ENCODE measurements at places on chromosomes 7 and 10.

GRCh38 chr7:26507108-26507987, 215.7 kb downstream of the SNX10 start:
- no peak for DNase-seq

GRCh38 chr7:133827707-133828623, 299.2 kb upstream of the LRGUK start:
- DNase-seq: no peak

DNA sequence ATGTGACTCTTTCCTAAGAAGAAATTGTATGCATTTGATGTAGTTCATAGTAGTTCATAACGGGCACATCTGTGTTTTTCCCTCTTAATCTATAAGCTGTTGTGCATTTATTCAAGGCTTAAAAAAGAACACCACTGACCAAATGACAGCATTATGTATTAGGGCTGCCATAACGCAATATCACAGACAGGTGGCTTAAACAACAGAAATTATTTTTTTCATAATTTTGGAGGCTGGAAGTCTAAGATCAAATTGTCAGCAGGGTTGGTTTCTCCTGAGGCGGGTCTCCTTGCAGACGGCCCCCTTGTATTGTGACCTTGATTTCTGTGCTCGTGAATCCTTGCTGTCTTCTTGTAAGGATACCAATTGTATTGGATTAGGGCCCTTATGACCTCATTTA, 627 bp upstream of the SSMEM1 start:
- DNase-seq: no peak

DNA sequence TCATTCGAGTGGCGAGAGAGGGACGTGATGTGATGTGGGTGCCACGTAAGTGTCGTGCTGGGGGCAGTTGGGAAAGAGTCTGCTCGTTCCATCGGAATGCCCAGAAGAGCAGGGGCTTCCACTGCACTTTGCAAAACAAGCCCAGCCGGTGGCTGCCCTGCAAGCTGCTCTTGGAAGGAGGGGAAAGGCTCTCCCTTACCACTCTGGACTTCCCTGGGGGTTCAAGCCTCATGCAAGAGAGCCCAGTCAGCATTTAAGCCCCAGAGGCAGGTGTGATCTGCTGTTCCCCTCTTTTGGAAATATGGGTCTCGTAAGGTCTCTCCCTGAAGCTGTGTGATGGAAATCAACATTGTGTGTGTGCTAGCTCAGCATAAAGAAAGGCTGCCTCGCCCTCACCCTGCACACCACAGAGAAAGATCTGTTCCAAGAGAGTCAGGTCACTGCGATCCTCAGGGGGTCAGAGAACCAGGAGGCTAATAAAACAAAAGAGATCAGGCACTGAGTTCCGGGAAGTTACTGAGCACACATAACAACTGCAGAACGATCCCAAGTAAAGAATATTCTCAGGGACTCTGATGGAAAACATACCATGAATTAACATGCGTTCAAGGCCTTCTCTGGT, 212.5 kb downstream of the ADAM12 start:
- DNase-seq: no peak

GRCh38 chr7:158344706-158345300, 242.8 kb downstream of the PTPRN2 start:
- DNase-seq: no peak

- no peak for DNase-seq
Observed at GRCh38 chr7:27941522-27941921, 201.6 kb downstream of the TAX1BP1 start.

- DNase-seq: no peak
Observed at GRCh38 chr10:966466-967235, 21.6 kb upstream of the GTPBP4 start.

- no peak for DNase-seq
Observed at GRCh38 chr10:54530299-54530698, 270.7 kb downstream of the PCDH15 start.

DNA sequence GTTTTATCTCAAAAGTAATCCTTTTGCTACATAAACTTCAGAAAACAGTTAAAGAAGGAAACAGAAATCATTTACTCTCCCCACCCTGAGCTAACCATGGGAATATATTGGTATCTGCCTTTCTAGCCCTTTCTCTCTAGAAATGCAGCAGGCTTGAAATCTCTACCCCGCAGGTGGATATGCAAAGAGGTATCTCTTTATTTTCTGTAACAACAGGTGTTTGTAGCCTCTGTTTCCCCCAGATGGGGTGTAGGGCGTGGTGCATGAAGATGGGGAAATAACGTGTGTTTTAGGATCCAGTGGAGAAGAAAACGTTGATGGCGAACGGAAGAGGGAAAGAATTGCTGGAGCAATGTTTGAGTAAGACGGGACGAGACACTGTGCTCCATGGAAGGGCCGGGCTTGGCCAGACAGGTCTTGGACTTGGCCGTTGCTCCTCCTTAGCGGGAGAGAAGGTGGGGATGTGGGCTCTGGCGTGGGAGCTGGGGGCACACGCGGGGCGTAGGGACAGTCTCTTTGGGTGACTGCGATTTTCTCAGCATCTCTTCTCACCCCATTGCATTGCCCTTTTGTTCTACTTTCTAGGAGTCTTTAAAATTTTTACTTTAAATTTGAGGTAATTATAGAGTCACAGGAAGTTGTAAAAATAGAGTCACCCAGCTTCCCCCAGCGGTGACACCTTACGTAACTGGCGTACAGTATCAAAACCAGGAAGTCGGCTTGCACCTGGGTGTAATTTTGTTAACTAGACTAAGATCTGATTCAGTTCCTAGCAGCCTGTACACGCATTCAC, 82.9 kb downstream of the ELFN1 start:
- no peak for DNase-seq

DNA sequence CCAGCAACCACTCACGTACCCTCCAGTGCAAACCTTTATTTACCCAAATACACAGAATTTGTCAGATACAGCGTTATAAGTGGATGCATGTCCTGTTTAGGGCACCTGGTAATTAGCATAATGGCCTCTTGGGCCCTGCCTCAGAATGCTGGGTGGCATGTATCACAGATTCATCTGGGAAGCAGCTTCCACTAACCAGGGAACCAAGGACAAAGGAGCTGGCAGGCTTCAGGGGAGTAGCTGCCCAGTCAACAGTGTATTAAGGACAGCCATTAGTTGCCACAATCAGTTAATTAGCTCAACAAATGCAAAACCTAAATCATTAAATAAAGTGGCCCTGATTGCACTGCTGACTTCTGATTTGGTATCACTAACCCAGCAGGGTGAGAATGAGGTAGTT, 105.7 kb downstream of the RAPGEF5 start:
- DNase-seq: no peak

DNA sequence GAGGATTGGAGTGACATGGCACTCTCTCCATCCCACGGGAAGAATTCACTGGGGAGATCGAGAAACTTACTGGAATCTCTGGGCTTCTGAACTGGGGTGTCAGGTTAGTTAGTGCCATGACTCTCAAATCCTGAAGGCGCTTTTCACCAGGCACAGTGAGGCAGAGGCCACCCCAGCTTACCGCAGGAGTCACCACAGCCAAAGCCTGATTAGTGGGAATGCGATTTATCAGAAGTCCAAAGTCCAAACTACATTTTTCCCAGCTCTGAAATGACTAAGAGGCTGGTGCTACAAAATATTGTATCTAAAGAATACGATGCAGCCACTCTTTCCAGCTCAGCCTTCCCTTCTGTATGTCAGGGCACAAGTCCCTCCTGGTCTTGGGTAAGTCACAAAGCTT, 334.8 kb upstream of the SHH start:
- no peak for DNase-seq

- no peak for DNase-seq
Observed at GRCh38 chr7:47472444-47473157, 109.3 kb downstream of the TNS3 start.

GRCh38 chr10:85787393-85787792, 579.2 kb downstream of the GRID1 start:
- no peak for DNase-seq

- no peak for DNase-seq
Observed at GRCh38 chr10:76632767-76633051, 1004.9 kb downstream of the KCNMA1 start.

DNA sequence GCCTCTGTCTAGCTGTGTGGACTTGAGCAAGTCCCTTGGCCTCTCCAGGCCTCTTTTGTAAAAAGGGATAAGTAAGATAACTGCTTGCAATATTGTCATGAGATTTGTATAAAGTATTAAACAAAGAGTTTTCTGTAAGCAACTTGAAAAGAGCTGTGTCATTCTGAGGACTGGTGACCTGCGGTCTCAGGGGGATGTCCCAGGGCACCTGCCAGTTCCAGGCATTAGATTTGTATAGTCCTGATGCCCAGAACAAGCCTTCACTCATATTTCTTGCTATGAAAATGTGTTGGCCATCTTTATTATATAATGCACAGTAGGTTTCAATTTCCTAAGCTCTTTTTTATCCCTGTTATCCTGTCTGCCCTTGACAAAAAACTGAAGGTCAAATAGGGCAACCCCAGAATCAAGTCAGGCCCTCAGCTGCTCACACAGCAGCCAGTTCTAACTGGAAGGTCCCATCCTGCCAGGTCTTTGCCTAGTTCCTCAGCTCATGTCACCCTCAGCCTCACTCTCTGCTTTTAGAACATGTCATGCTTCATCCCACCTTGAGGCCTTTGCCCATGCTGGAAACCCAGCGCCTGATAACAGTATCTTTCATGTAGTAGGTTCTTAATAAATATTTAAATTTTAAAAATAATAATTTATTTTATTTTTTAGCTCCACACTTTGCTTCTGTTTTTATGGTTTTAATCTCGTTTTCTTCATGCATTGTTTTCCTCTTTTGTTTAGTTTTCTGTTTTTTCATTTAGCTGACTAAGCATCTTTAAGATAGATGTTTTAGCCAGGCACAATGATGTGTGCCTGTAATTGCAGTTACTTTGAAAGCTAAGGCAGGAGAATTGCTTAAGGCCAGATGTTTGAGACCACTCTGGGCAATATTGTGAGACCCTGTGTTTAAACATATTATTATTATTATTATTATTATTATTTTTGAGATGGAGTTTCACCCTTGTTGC, 87.5 kb upstream of the ZNF92 start:
- no peak for DNase-seq

GRCh38 chr10:72186258-72186981, 29.4 kb upstream of the ANAPC16 start:
- DNase-seq: no peak

DNA sequence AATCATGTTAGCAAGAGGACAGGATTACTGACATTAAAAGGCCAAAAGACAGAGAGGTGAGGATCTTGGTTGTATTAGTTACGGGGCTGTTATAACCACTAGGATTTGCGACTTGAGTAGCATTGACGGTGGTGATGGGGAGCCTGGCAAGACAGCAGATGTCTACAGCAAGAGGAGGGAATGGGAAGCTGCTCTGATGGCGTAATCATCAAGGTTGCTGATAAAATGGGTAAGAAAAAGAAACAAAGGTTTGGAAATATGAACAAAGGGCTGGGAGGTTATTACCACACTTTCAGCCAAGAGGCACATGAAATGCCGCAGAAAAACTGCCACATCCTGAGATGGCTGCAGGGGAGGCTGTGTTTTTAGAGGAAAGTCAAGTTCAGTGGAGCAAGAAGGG, 33.9 kb downstream of the TMEM229A start:
- no peak for DNase-seq

GRCh38 chr10:67837541-67838314, at the start of gene DNAJC12:
DNAJC12 (minus strand) TSS chr10:67838188; CDS start chr10:67838011, 177 bp downstream.
- DNase-seq: no peak

- DNase-seq: no peak
Observed at GRCh38 chr7:115724400-115725056, 306.0 kb downstream of the TFEC start.

- no peak for DNase-seq
Observed at GRCh38 chr7:76507723-76508406, 2.5 kb upstream of the UPK3B start.

DNA sequence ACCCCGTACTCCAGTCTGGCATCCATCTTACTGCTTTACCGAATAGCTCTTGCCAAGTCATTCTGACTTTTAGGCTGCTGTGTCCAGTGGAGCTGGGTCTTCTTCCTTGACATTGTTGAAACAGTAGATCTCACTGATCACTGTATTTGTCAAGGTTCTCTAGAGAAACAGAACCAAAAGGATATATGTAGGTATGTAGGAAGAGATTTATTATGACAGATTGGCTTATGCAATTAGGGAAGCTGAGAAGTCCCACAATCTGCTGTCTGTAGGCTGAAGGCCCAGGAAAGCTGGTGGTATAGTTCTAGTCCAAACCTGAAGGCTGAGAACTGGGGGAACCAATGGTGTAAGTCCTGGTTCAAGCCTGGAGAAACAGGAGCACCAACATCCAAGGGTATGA, 12.1 kb upstream of the PRRT4 start:
- no peak for DNase-seq

- DNase-seq: no peak
Observed at GRCh38 chr7:99987846-99988245, 12.0 kb upstream of the AZGP1 start.

DNA sequence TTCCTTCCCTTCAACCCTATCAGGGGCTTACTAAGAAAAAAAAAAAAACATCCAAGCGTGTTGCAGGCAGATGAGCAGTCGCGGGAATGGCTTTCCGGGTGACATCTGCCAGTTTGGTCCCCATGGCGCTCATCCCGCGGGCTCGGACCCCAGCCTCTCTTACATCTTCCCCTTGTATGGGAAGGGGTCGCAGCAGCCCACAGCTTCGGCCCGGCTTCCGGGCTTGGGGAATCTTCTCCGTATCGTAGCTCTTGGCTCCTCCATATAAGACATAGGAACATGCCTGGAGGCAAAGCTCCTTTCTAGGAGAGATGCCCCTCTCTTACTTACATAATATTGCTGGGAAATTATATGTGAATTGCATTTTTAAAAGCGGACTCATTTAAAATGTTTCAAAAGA, 99.5 kb downstream of the CUX1 start:
- no peak for DNase-seq

GRCh38 chr7:98289333-98289875, 7.9 kb downstream of the BRI3 start:
- DNase-seq: no peak

GRCh38 chr7:25953859-25954258, 198.1 kb upstream of the NFE2L3 start:
- DNase-seq: no peak

GRCh38 chr10:22320591-22321155, at the start of gene BMI1:
BMI1 (plus strand) TSS chr10:22321099; CDS start chr10:22326450, 5,351 bp downstream.
- peak; percentile 82 for DNase-seq

GRCh38 chr7:141291541-141291940, 217.7 kb downstream of the TMEM178B start:
- no peak for DNase-seq

- DNase-seq: no peak
Observed at GRCh38 chr10:132981173-132981555, 38.8 kb upstream of the CFAP46 start.

All from activated T-cell treated with anti-CD3 and anti-CD28 coated beads, Interleukin-2, amount 50 U/mL, for 24 hours (primary cell).